ENCODE measurements at places on chromosomes 5 and 9.

GRCh38 chr5:145718956-145719355 lies 116.2 kb downstream of the PRELID2 start:
- DNase-seq, result peak; percentile 32

DNA sequence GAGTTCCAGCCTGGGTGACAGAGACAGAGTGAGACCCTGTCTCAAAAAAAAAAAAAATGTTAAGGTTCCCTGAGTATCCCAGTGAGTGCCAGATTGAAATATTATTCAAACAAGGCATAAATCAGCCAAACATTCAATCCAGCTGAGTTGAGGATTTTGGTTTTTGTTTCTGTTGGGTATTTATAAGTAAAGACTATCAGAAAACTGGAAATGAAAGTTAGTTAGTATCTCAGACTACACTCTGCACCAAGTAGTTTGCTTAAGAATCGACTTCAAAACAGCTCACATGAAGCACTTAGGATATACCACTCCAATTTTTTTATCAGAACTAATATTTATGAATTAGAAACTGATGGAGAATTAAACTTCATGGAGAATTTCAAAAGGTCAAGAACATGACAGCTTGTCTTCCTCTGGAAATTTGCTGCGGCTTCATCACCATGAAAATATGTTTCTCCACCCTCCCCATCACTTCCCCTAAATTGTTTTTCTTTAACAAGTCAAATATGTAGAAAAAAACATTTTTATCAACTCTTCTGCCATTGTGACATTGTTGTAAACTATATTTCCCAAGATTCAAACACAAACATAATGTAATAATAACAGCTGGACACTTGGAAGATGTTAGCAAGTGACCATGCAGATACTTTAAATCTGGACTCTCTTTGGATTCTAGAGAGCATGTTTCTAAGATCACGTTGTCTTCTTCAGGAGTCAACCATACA lies 110.0 kb upstream of the PTGER4 start:
- DNase-seq, result peak; percentile 56

- DNase-seq, result peak; percentile 55
These were observed 14.4 kb downstream of the PRKACG start for GRCh38 chr9:68999393-69000105.

DNA sequence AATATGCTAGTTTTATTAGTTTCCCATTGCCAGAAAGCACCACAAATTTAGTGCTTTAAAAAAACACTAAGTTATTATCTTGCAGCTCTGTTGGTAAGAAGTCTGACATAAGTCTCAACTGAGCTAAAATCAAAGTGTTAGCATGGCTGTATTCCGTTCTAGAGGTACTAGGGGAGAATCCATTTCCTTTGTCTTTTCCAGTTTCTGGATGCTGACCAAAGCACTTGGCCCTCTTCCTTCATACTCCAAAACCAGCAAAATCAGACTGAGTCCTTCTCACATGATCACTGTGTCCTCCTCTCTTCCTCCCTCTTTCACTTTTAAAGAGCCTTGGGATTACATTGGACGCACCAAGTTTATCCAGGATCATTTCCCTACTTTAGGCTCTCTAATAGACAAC lies 9.5 kb downstream of the CDH18 start:
- DNase-seq, result no peak

- no peak for DNase-seq
These were observed 98.8 kb upstream of the NFIB start for GRCh38 chr9:14412775-14413174.

DNA sequence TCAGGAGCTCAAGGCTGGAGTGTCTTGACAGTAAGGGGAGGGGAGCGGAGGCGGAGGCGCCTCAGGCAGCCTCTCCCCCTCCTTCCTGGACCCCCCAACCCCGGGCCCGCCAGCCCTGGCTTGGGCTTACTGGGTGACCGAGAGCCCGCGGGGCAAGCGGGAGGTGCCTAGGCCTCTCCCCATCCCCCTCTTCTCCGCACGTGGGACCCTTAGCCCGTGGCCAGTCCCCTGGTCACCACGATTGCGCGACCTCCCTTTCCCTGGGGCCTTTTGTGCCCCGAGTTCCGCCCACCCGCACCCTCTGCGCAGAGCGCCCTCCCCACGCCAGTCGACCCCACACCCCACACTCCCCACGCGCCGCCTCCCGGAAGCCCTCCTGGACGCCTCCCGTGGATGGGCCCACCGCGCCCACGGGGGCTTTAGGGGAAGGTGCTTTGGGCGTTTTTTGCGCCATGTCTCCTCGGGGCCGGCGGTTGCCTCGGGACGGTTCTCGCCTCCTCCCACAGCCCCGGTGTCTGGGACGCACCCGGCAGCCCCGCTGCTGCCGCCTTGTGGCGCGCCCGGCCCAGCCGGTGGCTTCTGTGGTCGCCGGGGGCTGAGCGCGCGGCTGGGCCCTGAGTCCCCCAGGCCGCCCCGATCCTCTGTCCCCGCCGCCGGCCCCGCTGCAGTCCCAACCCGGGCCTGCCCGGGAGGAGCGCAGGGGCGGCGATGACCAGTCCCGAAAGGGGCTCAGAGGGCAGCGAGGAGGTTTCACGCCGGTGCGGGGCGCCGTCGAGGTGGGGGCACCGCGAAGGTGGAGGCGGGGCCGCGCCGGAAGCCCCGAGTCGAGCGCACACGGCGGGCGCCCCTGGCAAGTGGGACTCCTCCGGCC lies 3.2 kb downstream of the TOR4A start:
- DNase-seq, result no peak

GRCh38 chr5:82466986-82467561 lies 188.9 kb upstream of the RPS23 start:
- DNase-seq, result peak; percentile 49

DNA sequence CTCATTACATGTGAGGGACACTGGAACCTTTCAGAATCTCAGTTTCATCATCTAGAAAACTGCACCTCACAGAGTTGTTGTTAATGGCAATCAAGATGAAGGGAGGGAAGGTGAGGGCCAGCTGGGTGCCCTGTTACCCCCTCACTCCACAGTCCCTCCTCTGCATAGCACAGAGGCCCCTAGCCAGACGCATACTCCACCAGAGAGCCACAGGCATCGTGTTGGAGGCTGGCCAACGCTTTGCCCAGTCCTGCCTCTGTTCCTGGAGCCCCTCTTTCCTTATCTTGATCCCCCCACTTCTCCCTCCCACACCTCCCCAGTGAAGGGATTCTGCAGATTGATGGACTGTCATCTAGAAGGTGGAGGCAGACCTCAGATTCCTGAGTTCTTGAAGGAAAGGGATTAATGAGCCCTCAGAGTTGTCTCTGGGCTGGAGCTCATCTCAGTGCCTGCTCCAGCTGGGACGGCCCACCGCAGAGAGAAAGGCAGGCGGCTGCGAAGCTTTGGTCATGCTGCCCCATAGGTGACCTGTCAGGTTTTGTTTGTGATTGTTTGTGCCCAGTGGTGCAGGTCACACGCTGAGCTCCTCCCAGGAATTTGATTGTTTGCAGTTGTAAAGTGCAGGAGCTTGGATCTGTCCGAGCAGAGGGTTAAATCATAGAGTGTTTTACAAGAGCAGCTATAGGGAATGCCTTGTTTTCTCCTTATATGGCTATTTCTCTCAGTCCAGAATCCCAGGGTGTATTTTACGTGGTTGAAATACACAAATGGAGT lies 487.3 kb downstream of the CCDC171 start:
- DNase-seq, result peak; percentile 68

DNA sequence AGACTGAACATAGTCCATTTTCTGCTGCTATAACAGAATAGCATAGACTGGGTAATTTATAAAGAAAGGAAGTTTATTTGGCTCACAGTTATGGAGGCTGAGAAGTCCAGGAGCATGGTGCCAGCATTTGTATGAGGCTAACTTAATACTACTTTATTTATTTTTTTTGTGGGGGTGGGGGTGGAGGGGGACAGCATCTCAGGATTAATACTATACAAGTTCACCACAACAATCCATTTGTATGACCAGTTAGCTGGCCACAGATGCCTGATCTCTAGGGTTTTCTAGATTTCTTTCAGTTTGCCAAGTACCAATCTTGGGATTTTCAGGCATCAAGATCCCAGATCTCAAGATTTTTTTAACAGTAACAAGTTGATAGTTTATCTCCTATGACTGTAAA lies 20.3 kb downstream of the ANGPTL2 start:
- DNase-seq, result peak; percentile 63

- no peak for DNase-seq
These were observed 65.4 kb upstream of the SLC1A1 start for GRCh38 chr9:4424891-4425290.

GRCh38 chr5:57772512-57772911 lies 289.9 kb upstream of the ACTBL2 start:
- DNase-seq, result no peak

DNA sequence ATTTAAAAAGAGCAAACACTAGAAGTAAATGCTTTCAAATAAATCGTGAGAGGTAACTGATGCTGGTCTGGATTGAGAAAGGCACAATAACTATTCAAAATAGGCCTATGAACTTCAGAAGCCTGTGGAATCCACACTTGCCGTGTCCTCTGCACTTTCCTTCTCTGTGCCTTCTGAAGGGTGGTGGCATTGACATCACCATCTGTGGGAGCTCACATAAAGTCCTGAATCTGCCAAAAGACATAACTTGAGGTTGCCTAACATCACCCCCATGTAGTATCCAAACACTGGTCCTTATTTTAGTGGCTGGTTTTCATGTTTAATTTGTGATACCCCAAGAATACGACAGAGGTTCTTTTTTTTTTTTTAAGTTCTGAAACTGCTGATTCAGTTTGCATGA lies 59.8 kb downstream of the IRF1 start:
- DNase-seq, result no peak

DNA sequence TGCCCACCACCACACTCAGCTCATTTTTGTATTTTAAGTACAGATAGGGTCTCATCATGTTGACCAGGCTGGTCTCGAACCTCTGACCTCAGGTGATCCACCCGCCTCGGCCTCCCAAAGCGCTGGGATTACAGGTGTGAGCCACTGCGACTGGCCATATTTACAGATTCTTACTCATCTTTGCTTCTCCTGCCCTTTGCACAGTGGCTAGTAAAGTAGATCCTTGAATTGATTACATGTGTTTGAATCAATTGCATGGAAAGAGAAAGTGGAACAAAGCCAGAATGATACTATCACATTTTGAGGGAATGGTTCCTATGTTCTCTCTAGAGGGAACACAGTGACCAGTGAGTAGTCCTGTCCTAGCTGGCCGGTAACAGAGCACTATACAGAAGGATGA lies 15.4 kb downstream of the KLF4 start:
- no peak for DNase-seq

GRCh38 chr9:101579711-101580545 lies 14.8 kb downstream of the PPP3R2 start:
- no peak for DNase-seq

DNA sequence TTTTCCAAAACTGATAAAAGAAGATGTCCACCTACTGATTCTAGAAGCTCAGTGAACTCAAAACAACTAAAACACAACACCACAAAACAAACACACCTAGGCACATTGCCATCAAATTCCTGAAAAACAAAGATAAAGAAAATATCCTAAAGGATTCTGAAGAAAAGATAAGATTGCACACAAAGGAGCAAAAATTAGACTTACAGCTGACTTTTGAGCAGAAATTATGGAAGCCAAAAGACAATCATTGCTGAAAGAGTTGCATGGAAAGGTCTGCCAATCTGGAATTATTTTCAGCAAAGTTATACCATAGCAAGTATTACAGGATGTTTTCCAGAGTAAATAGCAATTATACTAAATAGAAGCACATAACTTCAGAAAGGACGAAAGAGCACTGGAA lies 128.2 kb upstream of the IRX2 start:
- DNase-seq, result peak; percentile 0

DNA sequence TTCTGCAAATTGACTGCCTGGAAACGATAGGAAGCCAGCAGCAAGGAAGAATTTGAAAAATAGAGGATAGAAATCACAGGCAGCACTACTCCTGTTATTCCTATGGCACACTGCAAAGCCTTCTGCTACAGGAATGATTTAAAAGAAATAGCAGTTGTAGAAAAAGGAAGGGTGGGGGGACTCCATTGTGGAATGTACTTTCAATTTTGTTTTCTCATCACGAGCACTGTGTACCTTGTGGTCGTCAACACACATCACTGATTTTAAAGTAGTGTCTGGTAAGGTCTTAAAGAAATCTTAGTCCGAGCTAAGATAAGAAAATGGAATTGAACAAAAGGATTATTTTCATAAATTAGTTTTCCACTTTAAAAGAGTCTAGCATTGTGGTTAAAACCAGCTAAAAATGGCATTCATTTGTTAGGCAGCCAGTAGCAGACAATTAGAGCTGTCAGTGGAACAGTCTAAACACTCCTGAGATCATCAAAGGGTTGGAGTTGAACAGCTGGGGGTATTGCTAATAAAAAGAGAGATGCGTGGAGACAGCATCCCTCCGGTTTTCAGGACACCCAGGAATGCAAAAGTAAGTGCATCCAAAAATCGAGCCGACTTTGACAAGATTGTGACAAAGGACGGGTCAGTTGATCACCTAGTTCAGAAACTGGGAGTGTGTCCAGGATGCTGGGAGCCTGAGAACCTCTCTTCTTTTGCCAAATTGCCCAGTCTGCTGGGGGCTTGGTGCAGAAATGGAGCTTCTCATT lies 97.8 kb upstream of the WWC1 start:
- peak; percentile 62 for DNase-seq

DNA sequence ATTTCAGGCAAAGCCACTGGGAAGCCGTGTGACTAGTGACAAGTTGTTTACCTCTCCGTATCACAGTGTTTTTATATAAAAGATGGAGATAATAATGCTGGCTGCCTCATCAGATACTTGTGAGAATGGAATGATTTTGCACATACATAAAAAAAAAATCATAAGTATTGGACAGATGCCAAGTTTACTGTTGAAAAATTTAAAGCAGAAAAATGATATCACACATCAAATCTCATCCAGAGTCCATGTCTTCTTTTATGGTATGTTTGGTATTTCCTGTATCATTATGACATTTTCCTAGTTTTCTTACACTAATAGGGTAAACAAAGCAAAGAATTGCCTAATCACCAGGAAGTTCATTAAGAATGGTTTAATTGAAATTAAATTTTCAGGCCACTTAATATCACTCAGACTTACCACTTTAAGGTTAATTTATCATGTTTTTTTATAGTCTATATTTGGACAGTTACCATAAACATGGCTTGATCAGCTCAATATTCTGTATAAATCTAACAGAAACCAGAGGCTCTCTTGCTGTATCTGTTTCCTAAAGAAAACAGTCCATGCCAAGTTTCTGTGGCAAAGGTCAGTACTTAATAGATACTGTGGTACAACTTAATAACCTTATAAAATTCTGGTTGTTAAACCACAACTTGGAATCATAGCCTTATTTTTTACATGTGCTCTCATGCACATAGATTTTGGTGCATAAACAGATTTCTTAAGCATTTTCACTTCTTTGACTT lies 656.5 kb upstream of the RIOK2 start:
- DNase-seq, result peak; percentile 22

- DNase-seq, result peak; percentile 68
These were observed 93.2 kb downstream of the ZFAND5 start for GRCh38 chr9:72271613-72272478.

DNA sequence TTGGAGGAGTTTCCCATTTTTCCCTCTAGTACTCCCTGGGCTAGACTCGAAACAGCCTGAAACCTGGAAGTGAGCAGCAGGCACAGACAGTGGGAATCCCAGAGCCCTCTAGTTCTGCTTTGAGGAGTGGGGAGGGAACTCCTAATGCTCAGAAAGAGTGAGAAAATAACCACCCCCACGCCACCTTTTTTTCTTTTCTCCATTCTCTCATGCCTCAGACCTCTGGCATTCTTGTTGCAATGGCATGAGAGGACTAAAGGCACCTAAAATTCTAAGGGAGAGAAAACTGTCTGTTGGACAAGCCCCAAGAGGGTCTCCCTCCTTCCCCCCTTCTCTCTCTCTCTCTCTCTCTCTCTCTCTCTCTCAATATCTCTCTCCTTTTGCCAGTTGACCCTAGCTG lies 15.1 kb upstream of the IRF1 start:
- no peak for DNase-seq

GRCh38 chr9:83956086-83956435 lies 24.0 kb downstream of the HNRNPK start:
- no peak for DNase-seq

- no peak for DNase-seq
These were observed 61.4 kb downstream of the FBXW11 start for GRCh38 chr5:171945066-171945465.
